ENCODE measurements at places on chromosomes 5 and 9.

DNA sequence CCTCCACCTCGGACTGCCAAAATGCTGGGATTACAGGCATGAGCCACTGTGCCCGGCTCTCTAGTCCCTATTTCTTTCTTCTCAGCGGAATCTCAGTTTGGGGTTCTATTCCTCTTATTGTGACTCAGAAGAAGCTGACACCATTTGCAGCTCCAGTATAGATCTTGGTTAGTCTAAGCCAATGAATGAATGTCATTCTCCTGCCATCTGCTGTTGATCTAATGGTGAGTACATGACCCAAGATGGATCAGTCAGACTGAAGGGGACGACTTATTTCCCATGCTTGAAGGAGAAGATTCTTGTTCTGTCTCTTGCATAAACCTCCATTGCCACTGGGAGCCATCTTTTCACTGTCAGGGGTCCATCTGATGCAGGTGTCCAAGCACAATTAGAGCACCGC is 76.0 kb upstream of the KLF9 start:
- no peak for DNase-seq

DNA sequence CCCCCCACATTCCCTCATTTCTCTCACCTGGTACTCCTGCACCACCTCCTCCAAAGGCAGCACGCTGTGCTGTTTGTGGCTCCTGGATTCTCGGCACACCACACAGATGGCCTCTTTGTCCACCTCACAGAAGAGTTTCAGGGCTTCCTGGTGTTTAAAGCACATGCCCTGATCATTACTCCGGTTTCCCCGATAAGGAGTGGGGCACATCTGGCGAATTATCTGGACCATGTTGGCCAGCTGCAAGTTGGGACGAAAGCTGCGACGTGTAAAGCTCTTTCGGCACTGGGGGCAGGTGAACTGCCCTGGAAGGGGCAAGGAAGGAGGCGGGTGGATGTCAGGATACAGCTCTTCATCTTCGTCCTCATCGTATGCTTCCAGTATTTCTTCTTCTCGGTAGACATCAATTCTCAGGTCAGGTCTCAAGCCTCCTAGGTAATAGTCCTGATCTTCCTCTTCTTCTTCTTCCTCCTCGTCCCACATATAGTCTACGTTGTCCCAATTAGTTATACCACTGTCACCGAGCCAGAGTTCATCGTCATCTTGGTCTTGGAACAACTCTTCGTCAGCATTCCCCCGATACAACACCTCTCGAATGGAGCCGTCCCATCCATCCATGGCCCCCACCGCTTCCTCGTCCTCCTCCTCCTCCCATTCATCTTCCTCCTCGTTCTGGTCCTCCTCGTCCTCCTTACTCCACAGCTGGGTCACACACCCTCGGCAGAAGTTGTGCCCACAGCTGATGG is 796 bp downstream of the TRIM52 start:
- no peak for DNase-seq

- DNase-seq: no peak
Observed at GRCh38 chr5:139458580-139459407, 3.7 kb downstream of the ECSCR start.

GRCh38 chr9:2936221-2936620 is 92.3 kb upstream of the PUM3 start:
- no peak for DNase-seq

DNA sequence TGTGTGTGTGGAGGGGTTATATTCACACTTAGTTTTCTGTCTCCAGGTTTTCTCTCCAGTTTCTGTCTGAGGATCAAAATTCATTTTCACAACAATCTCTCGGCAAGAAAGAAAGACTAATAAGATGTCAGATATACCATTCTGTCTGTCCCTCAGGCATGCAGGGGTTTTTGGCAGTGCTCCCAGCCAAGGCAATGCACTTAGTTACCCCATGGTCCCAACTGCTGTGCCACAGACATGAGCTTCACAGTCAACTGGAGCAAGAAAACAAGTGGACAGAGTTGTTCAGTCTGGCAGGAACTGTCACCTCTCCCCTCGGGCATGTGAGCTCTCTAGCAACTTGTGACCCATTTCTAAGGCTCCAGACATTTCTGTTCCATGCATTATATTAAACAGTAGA is 101.7 kb upstream of the LHFPL2 start:
- no peak for DNase-seq

DNA sequence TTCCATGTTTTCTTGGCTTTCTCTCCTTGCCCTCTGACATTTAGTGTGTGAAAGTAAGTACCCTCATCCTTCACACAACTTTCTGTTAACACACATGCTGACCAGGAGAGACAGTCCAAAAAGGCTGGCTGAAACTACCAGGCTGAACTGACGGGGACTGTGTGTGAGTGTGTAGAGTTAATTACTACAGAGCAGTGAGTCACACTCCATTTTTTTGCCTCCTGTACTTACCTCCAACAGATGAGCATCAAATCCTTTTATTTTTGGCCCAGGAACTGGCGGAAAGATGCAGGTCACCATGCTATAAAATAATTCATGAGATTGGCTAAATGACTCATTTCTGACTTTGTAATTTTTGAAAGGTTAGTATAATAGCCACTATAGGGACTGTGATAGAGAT is 20.2 kb upstream of the AGXT2 start:
- DNase-seq: no peak

DNA sequence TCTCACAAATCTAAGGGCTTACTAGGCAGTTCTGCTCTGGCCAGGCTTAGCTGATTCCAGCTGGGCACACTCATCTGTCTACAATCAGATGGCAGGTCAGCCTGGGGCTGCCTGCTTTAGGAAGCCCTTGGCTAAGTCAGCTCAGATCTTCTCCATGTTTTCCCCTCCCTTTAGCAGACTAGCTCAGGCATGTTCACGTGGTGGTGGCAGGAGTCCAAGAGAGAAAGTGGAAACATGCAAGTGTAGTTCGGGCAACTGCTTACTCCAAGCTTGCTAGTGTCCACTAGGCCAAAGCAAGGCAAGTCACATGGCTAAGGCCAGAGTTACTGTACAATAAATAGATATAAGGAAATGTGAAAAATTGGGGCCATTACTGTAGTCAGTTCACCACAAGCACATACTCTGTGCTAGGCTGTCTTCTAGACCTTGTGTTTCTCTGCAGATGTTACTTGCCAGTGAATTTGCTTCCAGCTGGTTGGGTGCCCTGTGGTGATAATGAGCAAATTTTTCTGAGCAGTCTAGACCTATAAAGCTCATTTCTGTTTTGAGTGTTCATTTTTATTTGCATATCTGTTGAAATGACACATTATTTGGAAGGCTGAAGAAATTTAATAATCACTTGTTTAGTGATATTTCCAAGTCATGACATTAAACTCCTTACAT is 38.3 kb downstream of the RECK start:
- no peak for DNase-seq

DNA sequence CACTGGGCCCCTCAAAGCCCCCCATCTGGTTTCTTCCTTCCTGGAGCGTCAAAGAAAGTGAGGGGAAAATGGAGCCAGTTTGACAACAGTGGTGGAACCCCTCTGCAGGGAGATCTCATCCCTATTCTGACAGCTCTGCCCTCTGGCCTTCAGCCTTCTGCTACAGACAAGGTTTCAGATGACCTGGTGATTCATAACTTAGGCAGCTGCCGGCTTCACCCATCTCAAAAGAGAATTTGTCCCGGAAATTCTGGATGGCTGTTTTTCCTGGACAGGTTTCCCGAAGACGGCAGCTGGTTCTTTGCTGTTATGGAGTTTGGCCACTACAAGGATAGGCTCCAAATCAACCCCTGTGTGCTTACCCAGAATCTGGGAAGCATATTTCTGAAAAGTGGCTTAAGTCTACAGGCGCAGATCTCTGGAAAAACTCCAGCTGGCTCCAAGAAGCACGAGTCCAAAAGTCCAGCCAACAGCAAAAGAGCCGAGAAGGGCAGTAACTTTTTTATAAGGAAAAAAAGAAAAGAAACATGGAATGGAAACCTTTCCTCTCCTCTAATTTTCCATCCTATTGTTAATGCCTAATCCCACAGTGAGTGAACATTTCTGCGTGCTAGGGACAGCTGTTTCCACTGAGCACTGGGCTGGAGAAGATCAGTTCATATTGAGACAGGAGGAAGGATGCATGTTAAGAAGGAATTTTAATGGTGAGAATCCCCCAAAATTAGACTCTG is 54.5 kb downstream of the ZNF366 start:
- no peak for DNase-seq

GRCh38 chr9:120852240-120853010 is 9.7 kb upstream of the PSMD5 start:
- no peak for DNase-seq

DNA sequence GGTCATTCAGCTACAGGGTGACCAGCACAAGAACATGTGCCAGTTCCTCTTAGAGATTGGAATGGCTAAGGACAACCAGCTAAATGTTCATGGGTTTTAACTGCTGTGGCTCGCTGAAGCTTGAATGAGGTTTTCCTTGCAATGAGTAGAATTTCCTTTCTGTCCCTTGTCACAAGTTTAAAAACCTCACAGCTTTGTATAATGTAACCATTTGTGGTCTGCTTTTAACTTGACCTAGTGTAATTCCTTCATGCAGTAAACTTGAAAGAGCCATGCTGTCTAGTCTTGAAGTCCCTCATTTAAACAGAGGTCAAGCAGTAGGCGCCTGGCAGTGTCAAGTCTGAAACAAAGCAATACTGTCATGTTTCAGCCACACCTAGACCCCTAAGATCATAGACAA is 181.3 kb upstream of the DMRT1 start:
- no peak for DNase-seq

- no peak for DNase-seq
Observed at GRCh38 chr9:113125386-113126035, 25.3 kb upstream of the SLC31A2 start.

- no peak for DNase-seq
Observed at GRCh38 chr5:151456321-151456940, 9.0 kb downstream of the SLC36A1 start.

- no peak for DNase-seq
Observed at GRCh38 chr9:21031091-21031807, at the start of gene HACD4. TSS of gene HACD4 (minus strand) at chr9:21031640. CDS start at chr9:21031590, 50 bp downstream.

DNA sequence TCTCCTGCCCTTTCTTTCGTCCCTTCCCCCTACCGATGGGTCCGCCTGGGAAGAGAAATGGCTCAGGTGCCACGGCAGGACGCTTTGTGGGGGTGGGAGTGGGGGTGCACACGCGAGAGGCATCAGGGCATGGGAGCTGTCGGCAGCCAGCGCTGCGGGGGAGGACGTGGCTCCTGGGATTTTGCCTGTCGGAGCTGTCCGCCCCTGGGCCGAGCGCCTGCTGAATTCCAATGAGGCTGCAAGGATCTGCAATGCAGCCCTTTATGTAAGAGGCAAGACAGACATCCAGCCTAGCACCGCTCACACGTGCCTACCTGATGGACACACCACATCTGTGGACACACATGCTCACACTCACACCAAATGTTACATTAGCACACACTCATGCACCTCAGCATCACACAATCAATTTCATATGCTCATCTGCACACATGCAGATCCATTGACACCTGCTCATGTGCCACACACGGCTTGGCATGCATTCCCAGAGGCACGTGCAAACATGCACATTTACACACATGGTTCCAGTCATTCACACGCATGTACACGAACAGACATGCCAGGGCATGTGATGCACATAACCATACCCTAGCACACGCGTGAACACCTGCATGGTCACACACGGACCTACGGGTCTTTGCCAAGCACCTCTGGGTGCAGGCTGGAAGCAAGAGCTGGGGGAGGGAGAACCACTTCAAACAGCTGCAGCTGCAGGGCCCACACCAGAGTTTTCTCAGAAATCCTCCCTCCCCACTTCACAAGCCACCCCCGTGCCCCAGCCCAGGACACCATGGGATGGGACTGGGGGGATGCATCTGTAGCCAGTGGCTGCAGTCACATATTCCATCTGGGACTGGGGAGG is 1.4 kb downstream of the GRIN1 start:
- DNase-seq: no peak

GRCh38 chr9:13437866-13438265 is 158.4 kb upstream of the MPDZ start:
- no peak for DNase-seq

DNA sequence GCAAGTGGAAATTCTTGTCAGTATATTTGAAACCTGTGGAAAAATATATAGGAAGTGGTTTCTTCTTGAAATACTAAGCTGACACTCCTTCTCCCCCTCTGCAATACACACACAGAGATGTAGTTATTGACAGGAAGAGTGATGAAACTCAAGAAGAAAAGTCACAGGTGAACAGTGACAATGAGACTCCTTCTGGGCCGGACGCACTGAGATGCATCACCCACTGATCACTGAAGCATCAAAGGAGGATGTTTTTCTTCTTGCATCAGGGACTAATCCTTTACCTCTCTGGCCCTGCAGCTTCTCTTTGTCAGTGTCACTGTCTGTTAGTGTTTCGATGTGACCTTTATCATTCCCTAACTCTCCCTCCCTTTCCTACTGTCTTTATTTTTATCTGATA is 1864.2 kb upstream of the C9orf72 start:
- no peak for DNase-seq

DNA sequence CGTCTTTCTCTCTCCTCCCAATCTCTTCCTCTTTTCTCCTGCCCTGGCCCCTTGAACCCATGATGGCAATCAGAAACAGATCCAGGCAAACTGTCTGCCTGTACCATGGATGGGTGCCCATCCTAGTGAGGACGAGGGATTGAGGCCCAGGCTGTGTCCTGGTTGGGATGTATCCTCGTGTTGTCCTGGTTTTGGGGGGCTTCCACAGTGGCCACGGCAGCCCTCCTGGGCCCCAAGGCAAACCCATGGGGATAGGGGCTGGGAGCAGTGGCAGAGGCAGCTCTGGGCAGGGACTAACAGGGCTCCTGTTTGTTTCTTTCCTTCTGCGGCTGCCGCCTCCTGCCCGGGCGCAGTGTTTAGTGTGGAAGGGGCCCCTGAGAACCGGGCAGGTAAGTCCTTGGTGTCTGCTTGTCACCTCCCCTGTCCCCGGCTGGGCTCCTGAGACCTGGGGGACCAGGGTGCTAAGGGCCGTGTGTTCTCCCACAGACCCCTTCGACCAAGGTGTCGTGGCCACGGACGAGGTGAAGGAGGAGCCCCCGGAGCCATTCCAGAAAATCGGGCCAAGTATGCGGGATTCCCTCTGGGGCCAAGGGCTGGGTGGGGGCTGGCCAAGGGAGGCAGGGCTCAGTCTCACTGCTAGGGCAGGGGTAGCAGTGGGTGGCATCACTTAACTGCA is 70.0 kb downstream of the AMBP start:
- DNase-seq: no peak

GRCh38 chr9:37255187-37255586 is 134.8 kb downstream of the ZCCHC7 start:
- no peak for DNase-seq

GRCh38 chr5:35308421-35308820 is 78.1 kb upstream of the PRLR start:
- DNase-seq: no peak

GRCh38 chr5:173750538-173751265 is 134.3 kb upstream of the BOD1 start:
- no peak for DNase-seq

DNA sequence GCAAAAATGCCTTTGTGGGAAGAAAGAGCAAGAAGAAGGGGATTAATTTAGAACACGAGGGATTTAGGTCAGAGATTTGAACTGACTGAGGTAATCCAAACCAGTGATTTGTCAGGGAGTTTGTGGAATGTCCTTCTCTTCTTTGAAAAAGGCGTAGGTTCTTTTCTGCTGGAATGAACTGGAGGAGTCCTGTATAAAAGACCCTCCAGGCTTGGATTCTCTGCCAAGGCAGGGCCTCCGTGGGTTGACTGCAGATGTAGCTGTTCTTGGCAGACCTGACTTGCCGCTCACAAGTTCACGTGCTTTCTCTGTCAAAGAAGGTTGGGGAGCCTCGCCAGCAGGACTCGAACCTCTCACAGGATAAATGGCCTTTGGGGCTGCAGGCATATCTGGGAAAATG is 62.8 kb upstream of the STC2 start:
- no peak for DNase-seq

All from NCI-H2107 (cell line).